ENCODE measurements at places on chromosomes 13 and 19. TPM values are rescaled to one million over a fixed set of nuclear protein-coding genes. Genes with fewer than 3 reads are reported as not detected.

SLITRK1 gene
- not detected for total RNA-seq

NLRP7 gene
- not detected for total RNA-seq

ALOX5AP gene
- not detected for total RNA-seq

ERICH4 gene
- not detected for total RNA-seq

PEAK3 gene
- total RNA-seq, result not detected

LRCH1 gene
- total RNA-seq, result 14.8 TPM

ZNF296 gene
- total RNA-seq, result not detected

PSG11 gene
- not detected for total RNA-seq

CPAMD8 gene
- total RNA-seq, result 0.73 TPM

ATP8A2 gene
- 0.69 TPM for total RNA-seq

DLL3 gene
- 4.3 TPM for total RNA-seq

C19orf33 gene
- total RNA-seq, result not detected

C3 gene
- total RNA-seq, result 2.0 TPM

MTUS2 gene
- total RNA-seq, result under 0.01 TPM

KANK3 gene
- under 0.01 TPM for total RNA-seq

ZFP14 gene
- 4.2 TPM for total RNA-seq

FOSB gene
- total RNA-seq, result 0.34 TPM

OR10H1 gene
- not detected for total RNA-seq

TRPM4 gene
- total RNA-seq, result 18.6 TPM

All from melanocyte of skin (primary cell).